ENCODE measurements at places on chromosomes 11 and 22. TPM values are rescaled to one million over a fixed set of nuclear protein-coding genes. Genes with fewer than 3 reads are reported as not detected.
A peak's percentile ranks its signal among the peaks of the same experiment; 100 is the strongest.

DNA sequence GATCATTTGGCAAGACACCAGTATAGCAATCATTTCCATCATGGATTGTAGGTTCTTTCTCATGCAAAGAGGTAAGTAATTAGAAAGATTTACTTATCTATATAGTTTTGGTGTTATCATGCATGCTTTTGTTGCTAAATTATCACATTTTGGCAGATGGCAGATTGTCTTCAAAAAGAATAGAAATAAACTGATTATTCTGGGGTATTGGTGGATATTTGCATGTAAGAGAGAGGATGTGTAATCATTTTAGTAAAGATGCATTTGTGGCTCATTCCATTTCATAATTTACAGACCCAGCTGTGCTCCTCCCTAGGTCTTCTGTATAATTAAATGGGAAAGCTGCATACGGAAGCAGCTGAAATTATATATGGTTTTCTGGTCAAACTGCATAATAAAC lies 875.7 kb upstream of the ANO3 start:
- ATAC-seq = no peak
- H3K36me3 ChIP-seq = no peaks in the 10 kb centered on the region
- H3K27me3 ChIP-seq = no peaks in the 10 kb centered on the region
- H3K4me1 ChIP-seq = no peaks in the 10 kb centered on the region
- no peak overlapping the region for H3K4me3 ChIP-seq

Gene ABTB2
- total RNA-seq = 0.45 TPM

Gene KCNE3
- not detected for total RNA-seq

Gene ISX
- not detected for total RNA-seq

Gene HPS4
- 36.4 TPM for total RNA-seq

Gene TRIM48
- not detected for total RNA-seq

DNA sequence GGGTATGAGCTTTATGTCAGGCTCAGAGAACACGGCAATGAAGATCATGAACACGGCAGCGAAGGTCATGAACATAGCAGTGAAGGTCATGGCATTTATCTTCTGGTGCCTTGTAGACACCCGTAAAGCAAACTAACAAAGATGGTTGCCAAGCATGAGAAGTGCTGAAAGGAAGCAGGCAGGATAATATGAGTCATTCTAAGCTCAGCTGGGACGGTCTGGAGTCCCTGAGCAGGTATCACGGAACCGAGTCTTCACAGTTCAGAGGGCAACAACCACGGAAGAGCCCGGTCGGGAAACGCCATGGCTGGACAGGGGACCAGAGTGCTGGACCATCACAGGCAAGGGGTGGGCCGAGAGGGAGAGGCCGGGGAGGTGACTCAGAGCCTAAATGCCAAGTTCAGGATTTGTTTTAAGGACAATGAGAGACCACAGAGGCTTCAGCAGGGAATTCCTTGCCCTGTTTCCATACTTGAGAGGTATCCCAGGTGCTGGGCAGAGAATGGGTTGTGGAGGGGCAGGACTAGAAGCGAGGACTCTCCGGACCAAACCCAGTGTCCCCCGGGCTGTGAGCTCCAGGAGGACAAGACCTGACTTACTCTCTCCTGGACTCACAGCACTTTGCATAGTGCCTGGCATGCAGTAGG lies 13.1 kb upstream of the MS4A10 start:
- no peaks in the 10 kb centered on the region for H3K36me3 ChIP-seq
- peaks cover 5% of the 10 kb centered on the region for H3K4me1 ChIP-seq
- no peak overlapping the region for H3K4me3 ChIP-seq
- no peak overlapping the region for H3K27ac ChIP-seq

DNA sequence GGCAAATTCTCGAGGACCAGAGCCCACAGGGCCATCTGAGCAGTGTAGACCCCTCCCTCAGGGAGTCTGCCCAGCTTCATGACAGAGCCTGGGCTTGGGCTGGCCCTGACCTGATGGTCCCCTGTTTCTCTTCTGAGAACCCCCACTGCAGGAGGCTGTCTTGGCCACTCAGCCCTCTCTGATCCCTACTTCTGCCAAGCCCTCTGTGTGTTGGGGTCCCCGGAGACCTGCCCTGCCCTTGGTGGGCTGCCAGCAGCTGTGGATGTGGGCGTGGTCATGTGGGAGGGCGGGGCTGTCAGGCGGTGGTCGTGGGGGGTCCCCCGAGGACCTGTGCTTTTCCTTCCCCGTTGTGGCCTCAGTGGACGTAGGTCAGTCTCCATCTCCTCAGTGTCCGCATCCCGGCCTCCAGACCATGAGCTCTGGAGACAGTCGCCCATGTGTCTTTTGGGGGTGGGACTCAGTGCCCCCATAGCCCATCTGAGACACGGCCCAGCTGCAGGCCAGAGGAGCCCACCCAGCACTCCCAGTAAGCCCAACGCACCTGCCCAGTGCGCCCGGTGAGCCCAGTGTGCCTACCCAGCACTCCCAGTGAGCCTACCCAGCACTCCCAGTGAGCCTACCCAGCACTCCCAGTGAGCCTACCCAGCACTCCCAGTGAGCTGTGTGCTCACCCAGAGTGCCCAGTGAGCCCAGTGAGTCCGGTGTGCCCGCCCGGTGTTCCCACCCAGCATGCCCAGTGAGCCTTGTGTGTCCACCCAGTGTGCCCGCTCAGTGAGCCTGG lies 409.2 kb downstream of the TBC1D22A start:
- no peaks in the 10 kb centered on the region for H3K27me3 ChIP-seq
- no peak overlapping the region for H3K27ac ChIP-seq
- no peak for ATAC-seq
- H3K4me1 ChIP-seq = no peaks in the 10 kb centered on the region
- H3K36me3 ChIP-seq = peaks cover 57% of the 10 kb centered on the region

- H3K4me3 ChIP-seq = no peak overlapping the region
- no peak overlapping the region for H3K27ac ChIP-seq
- H3K4me1 ChIP-seq = no peaks in the 10 kb centered on the region
- peaks cover 14% of the 10 kb centered on the region for H3K27me3 ChIP-seq
These were observed 18.5 kb upstream of the ARHGAP20 start for GRCh38 chr11:110730773-110731172.

Gene CCND1
- total RNA-seq = 3.7 TPM

Gene ALG8
- 38.3 TPM for total RNA-seq

Gene INCENP
- 125 TPM for total RNA-seq

DNA sequence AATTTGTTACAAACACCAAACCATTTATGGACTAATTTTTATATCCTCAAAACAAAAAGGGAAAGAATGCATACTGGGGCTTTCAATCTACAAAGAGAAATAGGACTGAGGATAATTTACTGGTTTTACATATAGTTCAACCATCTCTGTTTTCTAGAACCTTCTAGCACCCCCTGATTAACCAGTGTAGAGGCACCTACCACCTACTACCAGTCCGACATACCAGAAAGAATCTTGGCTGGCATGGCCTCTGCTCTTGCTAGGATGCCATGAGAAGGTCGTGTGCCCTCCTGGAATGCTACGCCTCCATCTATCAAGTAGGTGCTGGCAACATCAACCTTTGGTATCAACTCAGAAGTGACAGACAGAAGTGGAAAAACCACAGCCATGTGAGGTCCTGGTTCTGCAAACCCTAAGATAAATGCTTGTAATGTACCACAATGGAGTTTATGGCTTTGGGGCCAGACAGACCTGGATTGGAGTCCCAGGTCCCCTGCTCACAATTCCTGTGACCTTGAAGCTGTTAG lies 28.2 kb downstream of the MYH9 start:
- H3K27ac ChIP-seq = peak overlapping the region; percentile 83
- H3K27me3 ChIP-seq = no peaks in the 10 kb centered on the region

DNA sequence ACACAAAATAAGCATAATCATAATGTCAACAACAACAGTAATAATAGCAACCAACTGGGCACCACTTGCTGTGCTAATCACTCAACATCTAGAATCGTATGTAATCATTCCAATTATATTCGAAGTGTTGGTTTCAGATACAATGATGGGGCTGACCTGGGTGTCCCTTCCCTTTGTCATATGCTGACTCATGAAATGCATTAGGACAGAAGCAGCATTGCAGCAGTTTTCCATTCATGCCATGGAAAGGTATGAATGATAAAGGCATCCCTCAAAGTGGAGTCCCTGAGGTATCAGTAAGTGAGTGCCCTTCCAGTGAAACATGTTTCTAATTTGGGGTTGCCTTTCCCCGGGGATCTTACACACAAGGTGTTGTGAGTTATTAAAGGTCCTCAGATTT lies 46.3 kb upstream of the ANO3 start:
- no peak for ATAC-seq
- H3K36me3 ChIP-seq = no peaks in the 10 kb centered on the region
- H3K27ac ChIP-seq = no peak overlapping the region
- peaks cover 5% of the 10 kb centered on the region for H3K4me1 ChIP-seq
- peaks cover 11% of the 10 kb centered on the region for H3K27me3 ChIP-seq

DNA sequence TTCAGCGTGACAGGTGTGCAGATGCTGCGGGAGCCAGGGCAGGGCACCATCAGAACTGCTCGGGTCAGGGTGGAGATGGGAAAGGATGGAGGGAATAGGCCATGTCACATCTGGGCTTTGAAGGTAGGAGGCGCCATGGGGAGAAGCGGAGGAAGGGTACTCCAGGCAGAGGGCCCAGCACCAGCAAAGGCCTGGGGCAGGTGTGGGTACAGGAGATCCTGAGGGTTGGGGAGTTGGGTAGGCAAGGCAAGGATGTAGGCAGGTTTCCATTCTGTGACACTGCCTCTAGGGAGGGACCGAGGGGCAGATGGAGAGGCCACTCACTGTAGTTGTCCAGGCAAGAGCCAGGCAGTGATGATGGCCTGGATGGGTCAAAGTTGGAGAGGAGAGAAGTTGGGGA lies 8.5 kb downstream of the EMID1 start:
- H3K4me1 ChIP-seq = no peaks in the 10 kb centered on the region
- H3K27me3 ChIP-seq = no peaks in the 10 kb centered on the region
- ATAC-seq = no peak
- H3K27ac ChIP-seq = no peak overlapping the region
- H3K36me3 ChIP-seq = no peaks in the 10 kb centered on the region
- no peak overlapping the region for H3K4me3 ChIP-seq

- H3K27ac ChIP-seq = no peak overlapping the region
- H3K4me1 ChIP-seq = no peaks in the 10 kb centered on the region
These were observed 10.5 kb upstream of the CFAP300 start for GRCh38 chr11:102036757-102037156.

- ATAC-seq = peak; percentile 59
- no peak overlapping the region for H3K27ac ChIP-seq
- H3K4me3 ChIP-seq = no peak overlapping the region
- no peaks in the 10 kb centered on the region for H3K27me3 ChIP-seq
- no peaks in the 10 kb centered on the region for H3K36me3 ChIP-seq
These were observed 414.5 kb upstream of the SYN3 start for GRCh38 chr22:33472462-33473344.

Gene PIWIL4
- 0.48 TPM for total RNA-seq

DNA sequence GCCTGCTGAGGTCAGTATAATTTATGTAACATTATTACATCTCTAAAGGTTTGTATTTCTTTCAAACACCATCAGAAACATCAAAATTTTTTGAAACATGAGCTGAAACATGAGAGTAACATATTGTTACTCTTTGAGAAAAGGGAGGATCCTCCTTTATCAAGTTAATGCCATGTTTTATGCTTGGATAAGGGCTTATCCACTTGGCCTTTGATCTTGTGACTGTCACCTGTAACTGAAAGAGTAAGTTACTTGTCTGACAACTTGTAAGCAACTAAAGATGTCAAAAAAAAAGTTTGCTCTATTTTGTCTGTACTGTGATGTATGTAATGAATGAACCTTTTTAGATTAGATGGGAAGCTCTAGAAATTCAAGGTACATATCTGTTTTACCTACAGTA lies 59.6 kb downstream of the FAR1 start:
- H3K27me3 ChIP-seq = no peaks in the 10 kb centered on the region
- H3K27ac ChIP-seq = no peak overlapping the region
- ATAC-seq = no peak
- H3K4me1 ChIP-seq = no peaks in the 10 kb centered on the region

Gene OMP
- total RNA-seq = not detected

- H3K27me3 ChIP-seq = no peaks in the 10 kb centered on the region
- no peak overlapping the region for H3K4me3 ChIP-seq
- H3K27ac ChIP-seq = no peak overlapping the region
- no peaks in the 10 kb centered on the region for H3K36me3 ChIP-seq
- no peak for ATAC-seq
These were observed 7.3 kb downstream of the KCNJ11 start for GRCh38 chr11:17381156-17381555.

- H3K4me3 ChIP-seq = peak overlapping the region; percentile 99
- ATAC-seq = peak; percentile 6
- no peaks in the 10 kb centered on the region for H3K27me3 ChIP-seq
- peak overlapping the region; percentile 96 for H3K27ac ChIP-seq
- H3K36me3 ChIP-seq = peaks cover 41% of the 10 kb centered on the region
These were observed 463 bp downstream of the TMEM126B start for GRCh38 chr11:85628771-85629341.

Gene PDE3B
- total RNA-seq = 25.5 TPM

DNA sequence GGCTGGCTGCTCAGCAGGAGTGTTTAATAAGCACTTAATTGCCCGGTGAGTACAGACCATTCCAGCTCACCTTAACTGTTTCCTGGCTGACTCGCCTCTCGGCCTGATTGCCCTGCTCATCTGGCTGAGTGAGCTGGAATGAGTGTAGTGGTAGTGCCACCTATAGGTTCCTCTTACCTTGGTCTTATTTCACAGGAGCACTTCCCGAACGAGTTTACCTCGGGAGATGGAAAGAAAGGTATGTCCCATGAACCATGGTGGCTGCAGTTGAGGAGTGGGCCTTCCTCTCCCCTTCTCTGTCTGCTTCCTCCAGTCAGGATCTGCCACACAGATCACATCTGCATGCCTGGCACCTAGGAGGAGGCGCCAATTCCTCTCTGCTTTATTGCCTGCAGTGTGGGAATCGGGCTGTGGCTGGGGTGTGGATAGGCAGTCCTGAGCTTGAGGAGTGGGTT lies 26.7 kb downstream of the UPB1 start:
- peak overlapping the region; percentile 51 for H3K27ac ChIP-seq
- peaks cover 4% of the 10 kb centered on the region for H3K4me1 ChIP-seq
- H3K27me3 ChIP-seq = peaks cover 4% of the 10 kb centered on the region
- no peak overlapping the region for H3K4me3 ChIP-seq
- peak; percentile 73 for ATAC-seq

GRCh38 chr11:6438979-6439571 lies 1.7 kb downstream of the HPX start:
- H3K4me1 ChIP-seq = no peaks in the 10 kb centered on the region
- H3K27ac ChIP-seq = no peak overlapping the region
- no peaks in the 10 kb centered on the region for H3K36me3 ChIP-seq
- peak; percentile 66 for ATAC-seq
- no peak overlapping the region for H3K4me3 ChIP-seq

DNA sequence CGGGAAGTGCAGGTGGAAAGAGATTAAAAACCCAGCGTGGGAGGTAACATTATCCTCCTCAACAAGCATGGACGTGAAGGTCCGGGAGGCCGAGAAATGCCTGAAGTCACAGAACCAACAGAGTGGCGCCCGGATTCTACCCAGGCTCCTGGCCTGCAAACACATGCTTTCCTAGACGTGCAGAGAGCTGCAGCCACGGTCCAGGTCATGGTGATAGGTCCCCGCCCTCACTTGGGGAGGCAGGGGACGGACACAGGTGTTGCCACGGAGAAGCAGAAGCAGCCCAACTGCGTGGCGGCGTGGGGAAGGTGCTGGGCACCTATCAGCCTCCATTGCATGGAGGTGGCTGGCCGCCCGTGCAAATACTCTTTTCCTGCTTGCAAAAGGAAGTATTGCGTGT lies 148.8 kb downstream of the MPPED1 start:
- H3K4me3 ChIP-seq = no peak overlapping the region
- H3K4me1 ChIP-seq = no peaks in the 10 kb centered on the region
- peaks cover under 1% of the 10 kb centered on the region for H3K27me3 ChIP-seq
- no peak overlapping the region for H3K27ac ChIP-seq

Gene MUC6
- not detected for total RNA-seq

GRCh38 chr11:57399221-57399620 lies 8.8 kb upstream of the PRG2 start:
- H3K36me3 ChIP-seq = peaks cover 18% of the 10 kb centered on the region
- no peak overlapping the region for H3K27ac ChIP-seq
- no peaks in the 10 kb centered on the region for H3K27me3 ChIP-seq
- no peak overlapping the region for H3K4me3 ChIP-seq
- no peaks in the 10 kb centered on the region for H3K4me1 ChIP-seq

All from activated T-helper 17 cell treated with anti-CD3 and anti-CD28 coated beads, Interleukin-2, amount 50 U/mL, for 72 hours (primary cell).